Activated CD4-positive, alpha-beta T cell treated with anti-CD3 and anti-CD28 coated beads for 48 hours (primary cell): ENCODE measurements at places on chromosomes 16 and 17.

GRCh38 chr16:24013054-24013636 is 177.4 kb downstream of the PRKCB start:
- DNase-seq: no peak

GRCh38 chr16:55642611-55643010 is 13.2 kb upstream of the SLC6A2 start:
- no peak for DNase-seq

- no peak for DNase-seq
Observed at GRCh38 chr16:84942786-84943185, 68.5 kb downstream of the ZDHHC7 start.

DNA sequence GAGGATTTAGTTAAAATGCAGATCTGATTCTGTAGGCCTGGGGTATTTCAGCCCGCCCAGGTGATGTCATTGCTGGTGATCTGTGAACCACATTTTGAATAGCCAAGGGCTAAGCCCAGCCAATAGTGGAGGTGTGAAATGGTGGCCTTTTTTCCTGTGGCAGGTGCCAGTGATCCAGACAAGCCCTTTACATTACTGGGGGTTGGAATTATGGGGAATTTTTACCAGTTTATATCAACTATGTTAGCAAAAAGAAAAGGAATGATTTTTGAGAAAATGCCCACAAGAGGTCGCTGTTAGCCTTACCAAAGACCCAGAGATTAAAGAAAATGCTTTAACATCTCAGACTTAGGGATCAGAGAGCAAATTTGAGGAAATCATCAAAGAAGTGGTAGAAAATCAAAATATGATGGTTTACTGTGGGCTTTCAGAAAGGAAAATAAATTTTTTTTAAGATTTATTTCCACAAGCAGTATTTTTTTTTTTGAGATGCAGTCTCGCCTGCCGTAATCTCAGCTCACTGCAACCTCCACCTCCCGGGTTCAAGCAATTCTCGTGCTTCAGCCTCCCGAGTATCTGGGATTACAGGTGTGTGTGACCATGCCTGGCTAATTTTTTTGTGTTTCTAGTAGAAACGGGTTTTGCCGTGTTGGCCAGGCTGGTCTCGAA is 3.9 kb downstream of the VPS35L start:
- peak; percentile 19 for DNase-seq

DNA sequence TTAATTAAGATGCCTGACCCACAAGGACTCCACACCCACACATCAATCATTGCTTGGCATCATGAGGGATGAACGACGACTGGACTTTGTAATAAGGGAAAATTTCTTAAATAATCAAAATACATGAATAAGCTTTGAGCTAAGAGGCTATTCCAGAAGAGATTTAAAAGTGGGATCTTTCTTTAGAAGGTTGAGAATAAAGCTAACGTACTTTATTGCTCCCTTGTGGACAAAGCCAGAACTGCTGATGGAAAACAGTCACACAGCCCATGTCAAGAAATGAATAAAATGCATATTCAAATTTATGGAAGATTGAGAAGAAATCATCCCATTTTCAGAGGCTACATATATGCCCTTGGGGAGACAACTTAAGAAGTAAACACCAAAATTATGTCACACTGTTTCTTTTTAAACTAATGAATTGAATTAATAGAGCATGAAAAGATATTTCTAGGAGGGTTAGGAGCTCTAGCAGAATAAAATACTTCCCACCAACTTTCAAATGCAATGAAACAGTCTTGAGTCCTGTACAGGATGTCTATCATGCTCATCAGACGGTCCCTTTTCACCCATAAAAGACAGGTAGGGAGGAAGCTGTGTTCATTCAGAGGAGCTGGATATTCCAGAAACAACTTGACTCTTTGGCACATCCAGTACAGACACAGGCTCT is 60.2 kb upstream of the PHOSPHO1 start:
- peak; percentile 12 for DNase-seq

DNA sequence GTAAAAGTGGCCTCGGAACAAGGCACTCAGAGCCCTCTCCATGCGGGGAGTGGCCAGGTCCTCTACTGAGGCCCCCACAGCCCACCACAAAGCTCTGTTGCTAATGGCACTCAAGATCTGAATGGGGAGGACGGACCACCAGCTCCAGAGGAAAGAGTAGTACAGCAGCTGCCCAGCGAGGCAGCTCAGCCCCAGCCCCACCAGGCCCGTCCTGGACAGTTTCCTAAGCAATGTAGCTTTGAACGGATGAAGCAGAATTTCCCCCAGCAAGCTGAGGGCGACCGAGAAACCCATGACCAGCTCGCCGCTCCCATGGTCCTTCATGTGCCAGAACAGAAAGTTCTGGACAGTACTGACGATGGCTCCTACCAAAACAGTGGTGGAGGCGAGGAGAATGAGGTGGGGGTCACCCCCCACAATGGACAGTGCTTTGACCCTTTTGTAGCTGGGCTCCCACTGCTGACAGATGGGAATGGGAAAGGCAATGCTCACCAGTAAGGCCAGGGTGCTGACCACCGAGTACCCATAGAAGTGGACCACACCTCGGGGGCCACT is 1.5 kb downstream of the MFSD6L start:
- DNase-seq: no peak

- no peak for DNase-seq
Observed at GRCh38 chr17:6509031-6509771, 47.2 kb downstream of the PITPNM3 start.

DNA sequence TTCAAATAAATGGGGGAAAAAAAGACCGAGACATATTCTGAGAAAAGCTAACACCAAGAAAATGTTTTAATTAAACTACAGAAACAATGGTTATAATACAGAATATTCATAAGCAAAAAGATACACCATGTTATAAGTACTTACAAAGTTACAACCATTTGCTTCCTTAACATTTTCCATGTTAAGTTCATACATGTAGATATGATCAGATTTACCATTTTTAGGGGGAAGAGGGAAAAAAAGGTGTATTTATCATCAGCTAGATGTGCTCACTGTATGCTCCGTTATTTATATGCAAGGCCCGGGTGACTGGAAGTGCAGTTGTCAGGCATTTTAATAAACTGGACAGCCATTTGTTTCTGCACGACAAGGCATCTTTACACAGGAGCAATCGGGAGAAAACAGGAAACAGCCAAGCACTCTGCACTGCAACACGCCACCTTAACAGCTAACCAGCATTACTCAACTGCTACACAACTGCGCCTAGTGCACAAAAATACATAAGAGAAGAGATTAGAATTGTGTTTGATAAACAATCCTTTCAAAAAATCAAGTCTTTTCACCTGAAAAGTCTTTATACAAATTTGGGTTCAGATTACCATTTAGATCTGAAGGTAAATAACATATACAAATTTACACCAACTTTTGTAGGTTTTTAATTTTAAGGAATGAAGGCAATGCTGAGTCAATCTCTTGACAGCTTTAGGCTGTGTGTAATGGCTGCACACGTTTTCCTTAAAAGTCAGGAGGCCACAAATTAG is 2.9 kb downstream of the SRSF2 start:
- no peak for DNase-seq

DNA sequence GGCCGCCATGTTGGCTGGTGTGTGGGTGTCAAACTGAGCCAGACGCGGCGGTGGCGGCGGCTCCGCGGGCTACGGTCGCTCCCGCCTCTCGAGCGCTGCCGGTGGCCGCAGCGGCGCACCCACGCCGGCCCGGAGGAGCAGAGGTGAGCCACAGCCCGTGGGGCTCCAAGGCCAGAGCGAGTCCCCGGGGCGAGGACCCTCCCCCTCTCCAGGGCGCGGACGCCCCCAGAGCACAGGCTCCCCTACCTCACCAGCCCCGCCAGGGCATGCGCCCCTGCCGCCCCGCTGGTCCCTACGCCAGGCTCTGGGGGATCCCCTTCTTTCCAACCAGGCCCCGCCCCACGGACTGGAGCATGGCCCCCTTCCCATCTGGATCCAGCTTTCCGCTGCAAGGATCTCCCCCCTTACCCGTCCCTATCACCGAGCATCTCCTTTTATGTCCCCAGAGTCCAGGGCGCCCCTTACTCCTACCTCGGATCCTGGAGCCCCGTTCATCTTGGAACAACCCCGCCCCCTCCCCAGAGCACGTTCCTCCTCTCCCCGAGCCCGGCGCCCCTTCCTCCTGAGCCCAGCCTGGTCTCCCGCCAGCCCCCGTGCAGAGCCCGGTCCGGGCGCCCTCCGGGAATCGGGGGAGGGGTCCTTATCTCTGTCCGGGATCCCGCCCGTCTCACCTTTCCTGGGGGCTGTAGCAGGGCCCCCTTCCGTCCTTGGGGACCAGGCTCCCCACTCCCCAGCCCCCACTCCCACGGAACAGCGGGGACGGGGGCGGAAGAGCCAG is 412 bp downstream of the EPN2 start:
- DNase-seq: peak; percentile 41

GRCh38 chr16:59455497-59455896 is 721.4 kb upstream of the GOT2 start:
- no peak for DNase-seq

DNA sequence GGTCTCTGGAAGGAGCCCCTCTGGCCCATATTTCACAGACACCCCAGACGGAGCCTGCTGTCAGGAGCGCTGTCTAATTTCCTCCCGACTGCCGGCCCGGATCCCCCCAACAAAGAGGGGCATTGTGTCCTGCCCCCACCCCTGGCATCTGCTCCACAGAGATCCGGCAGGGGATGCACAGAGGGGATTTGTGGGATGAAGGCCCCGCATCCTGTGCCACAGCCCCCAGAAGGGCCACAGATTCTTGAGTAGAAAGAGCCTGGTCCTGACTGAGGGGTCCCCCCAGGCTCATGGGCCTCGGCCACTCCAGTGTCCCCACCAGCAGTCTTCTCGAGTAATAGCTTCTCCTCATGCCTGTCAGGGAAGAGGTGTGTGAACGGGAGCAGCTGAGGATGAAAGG is 29.5 kb downstream of the MEOX1 start:
- DNase-seq: no peak

GRCh38 chr16:65069065-65069464 is 52.8 kb downstream of the CDH11 start:
- no peak for DNase-seq

- no peak for DNase-seq
Observed at GRCh38 chr16:30499284-30499683, 26.7 kb downstream of the ITGAL start.

- no peak for DNase-seq
Observed at GRCh38 chr17:78019976-78020716, 61.6 kb downstream of the TNRC6C start.

- peak; percentile 83 for DNase-seq
Observed at GRCh38 chr17:29219378-29220047, 27.1 kb upstream of the CRYBA1 start.

DNA sequence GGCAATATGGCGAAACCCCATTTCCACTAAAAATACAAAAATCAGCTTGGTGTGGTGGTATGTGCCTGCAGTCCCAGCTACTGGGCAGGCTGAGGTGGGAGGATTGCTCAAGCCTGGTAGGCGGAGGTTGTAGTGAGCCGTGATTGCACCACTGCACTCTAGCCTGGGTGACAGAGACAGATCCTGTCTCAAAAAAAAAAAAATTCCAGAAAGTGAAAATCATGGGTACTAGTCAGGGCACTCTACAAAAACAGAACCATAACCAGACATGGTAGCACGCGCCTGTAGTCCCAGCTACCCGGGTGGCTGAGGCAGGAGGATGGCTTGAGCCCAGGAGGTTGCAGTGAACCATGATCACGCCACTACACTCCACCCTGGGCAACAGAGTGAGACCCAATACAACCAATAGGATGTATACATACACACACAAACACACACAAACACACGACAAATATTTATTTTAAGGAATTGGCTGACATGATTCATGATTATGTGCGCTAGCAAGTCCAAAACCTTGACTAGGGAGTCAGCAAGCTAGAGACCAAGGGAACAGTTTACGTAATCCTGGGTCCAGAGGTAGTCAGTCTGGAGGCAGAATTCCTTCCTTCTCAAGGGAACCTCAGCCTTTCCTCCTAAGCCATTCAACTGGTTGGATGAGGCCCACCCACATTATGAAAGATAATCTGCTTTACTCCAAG is 11.6 kb upstream of the GP1BA start:
- no peak for DNase-seq

DNA sequence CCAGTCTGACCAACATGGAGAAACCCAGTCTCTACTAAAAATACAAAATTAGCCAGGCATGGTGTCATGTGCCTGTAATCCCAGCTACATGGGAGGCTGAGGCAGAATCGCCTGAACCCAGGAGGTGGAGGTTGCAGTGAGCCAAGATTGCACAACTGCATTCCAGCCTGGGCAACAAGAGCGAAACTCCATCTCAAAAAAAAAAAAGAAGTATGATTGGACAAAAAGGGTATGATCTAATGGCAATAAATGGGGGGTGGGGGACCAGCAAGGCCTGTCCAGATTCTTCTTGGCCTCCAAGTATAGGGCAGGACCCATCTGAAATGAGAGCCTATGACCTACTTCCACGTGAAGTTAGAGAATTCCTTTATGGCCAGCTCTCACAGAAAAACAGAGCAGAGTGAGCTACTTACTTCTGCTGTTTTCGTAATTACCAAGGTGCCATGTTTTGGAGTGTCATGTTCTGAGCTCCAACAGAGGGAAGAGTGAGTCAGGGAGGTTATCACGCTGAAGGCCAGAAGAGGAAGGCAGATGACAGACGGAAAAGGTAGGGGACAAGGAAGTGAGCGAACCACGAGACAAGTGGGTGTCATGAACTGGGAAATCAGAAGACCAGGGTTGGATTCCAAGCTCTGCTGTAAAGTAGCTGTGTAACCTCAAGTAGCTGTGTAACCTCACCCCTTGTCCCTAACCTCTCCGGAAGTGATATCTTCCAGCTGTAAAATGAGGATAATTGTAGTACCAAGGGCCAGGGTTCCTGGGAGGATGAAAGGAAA is 3.6 kb upstream of the ZMYND15 start:
- DNase-seq: no peak

DNA sequence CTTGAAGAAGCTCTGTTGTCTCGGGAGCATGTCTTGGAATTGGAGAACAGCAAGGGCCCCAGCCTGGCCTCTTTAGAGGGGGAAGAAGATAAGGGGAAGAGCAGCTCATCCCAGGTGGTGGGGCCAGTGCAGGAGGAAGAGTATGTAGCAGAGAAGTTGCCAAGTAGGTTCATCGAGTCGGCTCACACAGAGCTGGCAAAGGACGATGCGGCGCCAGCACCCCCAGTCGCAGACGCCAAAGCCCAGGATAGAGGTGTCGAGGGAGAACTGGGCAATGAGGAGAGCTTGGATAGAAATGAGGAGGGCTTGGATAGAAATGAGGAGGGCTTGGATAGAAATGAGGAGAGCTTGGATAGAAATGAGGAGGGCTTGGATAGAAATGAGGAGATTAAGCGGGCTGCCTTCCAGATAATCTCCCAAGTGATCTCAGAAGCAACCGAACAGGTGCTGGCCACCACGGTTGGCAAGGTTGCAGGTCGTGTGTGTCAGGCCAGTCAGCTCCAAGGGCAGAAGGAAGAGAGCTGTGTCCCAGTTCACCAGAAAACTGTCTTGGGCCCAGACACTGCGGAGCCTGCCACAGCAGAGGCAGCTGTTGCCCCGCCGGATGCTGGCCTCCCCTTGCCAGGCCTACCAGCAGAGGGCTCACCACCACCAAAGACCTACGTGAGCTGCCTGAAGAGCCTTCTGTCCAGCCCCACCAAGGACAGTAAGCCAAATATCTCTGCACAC is 21.2 kb downstream of the AKAP1 start:
- no peak for DNase-seq

GRCh38 chr17:13593757-13594156 is 8.0 kb downstream of the HS3ST3A1 start:
- DNase-seq: no peak
